ENCODE measurements at places on chromosomes 12 and 14. TPM values are rescaled to one million over a fixed set of nuclear protein-coding genes. Genes with fewer than 3 reads are reported as not detected.

The SMIM41 gene
- not detected for total RNA-seq

The LAG3 gene
- not detected for total RNA-seq

The CS gene
- 106 TPM for total RNA-seq

The OR11H7 gene
- not detected for total RNA-seq

The ARHGAP9 gene
- not detected for total RNA-seq

The PTCSC3 gene
- total RNA-seq, result not detected

The HOXC12 gene
- total RNA-seq, result not detected

The KRT77 gene
- not detected for total RNA-seq

The TAS2R42 gene
- not detected for total RNA-seq

The TMEM52B gene
- total RNA-seq, result not detected

The NTS gene
- total RNA-seq, result not detected

The IAPP gene
- not detected for total RNA-seq

The AQP6 gene
- not detected for total RNA-seq

The GNG2 gene
- total RNA-seq, result not detected

The P2RX7 gene
- under 0.01 TPM for total RNA-seq

The NRL gene
- total RNA-seq, result 1.7 TPM

The NELL2 gene
- 0.28 TPM for total RNA-seq

The LRRC23 gene
- 8.2 TPM for total RNA-seq

The FIGNL2 gene
- not detected for total RNA-seq
